ENCODE measurements at places on chromosomes 11 and 22.
A peak's percentile ranks its signal among the peaks of the same experiment; 100 is the strongest.

DNA sequence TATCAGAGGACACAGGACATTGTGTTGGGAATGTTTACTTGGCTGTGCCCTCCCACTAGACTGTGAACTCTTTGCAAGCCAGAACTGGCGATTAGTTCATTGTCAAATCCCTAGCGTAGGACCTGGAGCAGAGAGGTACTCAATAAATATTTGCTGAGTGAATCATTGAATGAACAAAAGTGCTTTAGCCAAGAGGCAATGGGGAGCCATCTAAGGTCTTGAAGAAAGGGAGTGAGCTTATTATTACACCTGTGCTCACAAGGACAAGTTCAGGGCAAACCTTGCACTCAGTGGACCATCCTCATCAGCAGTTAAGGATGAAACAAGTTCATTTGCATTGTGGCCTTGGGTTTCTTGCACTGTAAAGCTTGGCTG is 1.1 kb upstream of the RASSF10 start:
- DNase-seq, result no peak

- DNase-seq, result no peak
Observed at GRCh38 chr11:120883404-120884080, 140.4 kb upstream of the TBCEL start.

- no peak for DNase-seq
Observed at GRCh38 chr11:12746593-12747097, 72.4 kb downstream of the TEAD1 start.

- DNase-seq, result peak; percentile 44
Observed at GRCh38 chr11:120013325-120014250, 124.3 kb downstream of the TRIM29 start.

- DNase-seq, result no peak
Observed at GRCh38 chr11:62456630-62457029, 37.8 kb downstream of the SCGB1A1 start.

DNA sequence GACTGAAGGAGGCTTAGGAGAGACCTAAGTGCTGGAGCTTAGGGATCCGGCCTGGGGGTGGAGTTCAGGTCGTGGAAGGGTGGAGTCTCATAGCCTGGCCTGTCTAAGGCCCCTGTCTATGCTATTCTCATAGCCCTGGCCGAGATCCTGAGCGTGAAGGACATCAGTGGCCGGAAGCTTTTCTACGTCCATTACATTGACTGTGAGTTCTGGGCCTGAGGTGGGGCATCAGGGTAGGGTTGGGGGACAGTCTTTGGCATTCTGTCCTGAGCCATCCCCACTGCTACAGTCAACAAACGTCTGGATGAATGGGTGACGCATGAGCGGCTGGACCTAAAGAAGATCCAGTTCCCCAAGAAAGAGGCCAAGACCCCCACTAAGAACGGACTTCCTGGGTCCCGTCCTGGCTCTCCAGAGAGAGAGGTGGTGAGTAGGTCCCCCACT is 603 bp downstream of the KAT5 start:
- DNase-seq, result no peak

DNA sequence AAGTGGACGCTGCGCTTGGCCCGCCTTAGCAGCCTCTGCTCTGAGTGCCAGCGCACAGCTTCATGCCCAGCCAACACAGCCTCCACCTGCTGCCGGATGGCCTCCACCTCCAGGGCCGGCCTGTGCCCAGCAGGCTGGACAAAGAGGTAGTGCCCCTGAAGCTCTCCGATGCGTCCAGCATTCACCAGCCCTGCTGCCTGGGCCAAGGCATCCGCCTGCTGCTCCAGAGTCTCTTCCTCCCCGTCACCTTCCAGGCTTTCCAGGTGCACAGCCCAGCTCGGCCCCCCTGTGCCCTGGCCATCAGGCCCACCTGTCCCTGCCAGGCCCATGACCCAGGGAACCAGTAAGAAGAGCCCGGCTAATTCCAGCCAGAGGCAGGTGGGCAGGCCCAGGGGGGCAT is 2.5 kb downstream of the PCSK7 start:
- DNase-seq, result no peak

- DNase-seq, result peak; percentile 8
Observed at GRCh38 chr11:22670830-22671229, 4.4 kb downstream of the GAS2 start.

DNA sequence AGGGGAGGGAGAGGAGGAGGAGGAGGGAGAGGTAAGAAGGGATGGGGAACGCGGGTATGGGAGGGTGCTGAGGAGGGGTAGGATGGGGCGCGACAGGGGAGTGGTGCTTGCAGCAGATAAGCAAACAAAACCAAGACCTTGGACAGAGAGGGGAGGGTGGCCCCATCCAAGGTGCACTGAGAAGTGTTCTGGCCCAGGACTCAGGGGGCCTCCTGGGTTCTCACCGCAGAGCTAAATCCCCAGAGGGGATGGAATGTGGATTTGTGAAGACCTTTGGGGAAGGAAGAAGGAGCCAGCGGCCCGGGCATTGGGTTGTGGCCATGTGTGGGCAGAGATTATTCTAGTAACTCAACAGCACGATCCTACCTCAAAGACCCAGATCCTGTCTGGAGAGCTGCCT is 90.9 kb upstream of the LINC01488 start:
- no peak for DNase-seq

DNA sequence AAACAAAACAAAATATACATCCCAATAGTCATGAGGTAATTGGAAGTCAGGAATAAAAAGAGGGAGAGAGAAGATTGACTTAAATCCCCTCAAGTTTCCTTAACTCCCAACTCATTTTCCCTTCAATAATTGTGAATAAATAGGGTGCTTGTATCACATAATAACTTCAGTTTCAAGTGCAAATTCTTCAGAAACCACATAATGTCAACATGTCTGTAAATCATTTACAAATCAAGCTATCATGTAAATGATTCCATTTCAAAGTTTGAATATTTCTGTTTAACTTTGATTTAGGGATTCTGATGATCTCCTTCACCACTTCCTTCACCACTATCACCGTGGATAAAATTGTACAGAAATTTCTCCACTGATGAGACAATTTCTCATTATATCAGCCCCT is 23.2 kb downstream of the CASP5 start:
- no peak for DNase-seq

- no peak for DNase-seq
Observed at GRCh38 chr22:30004101-30004500, 76.2 kb upstream of the HORMAD2 start.

GRCh38 chr11:58616594-58616993 is 5.9 kb upstream of the CNTF start:
- DNase-seq, result peak; percentile 69

DNA sequence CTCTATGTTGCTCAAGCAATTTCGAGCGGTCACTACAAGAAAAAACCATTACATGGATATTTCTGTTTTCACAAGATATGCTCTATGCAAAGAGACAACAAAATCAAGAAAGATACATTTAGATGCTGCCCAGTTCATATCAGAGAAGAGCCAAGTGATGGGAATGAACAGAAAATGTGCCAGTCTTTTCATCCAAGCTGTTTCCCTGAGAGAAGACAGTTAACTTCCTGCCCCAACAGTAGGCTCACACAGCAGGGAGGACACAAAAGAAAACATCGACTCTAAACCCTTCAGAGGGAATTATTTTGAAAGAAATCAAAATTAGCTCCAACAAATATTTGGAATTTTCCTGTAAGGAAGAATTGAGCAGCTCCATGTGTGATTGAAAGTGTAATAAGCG is 11.6 kb downstream of the JAML start:
- DNase-seq, result no peak

DNA sequence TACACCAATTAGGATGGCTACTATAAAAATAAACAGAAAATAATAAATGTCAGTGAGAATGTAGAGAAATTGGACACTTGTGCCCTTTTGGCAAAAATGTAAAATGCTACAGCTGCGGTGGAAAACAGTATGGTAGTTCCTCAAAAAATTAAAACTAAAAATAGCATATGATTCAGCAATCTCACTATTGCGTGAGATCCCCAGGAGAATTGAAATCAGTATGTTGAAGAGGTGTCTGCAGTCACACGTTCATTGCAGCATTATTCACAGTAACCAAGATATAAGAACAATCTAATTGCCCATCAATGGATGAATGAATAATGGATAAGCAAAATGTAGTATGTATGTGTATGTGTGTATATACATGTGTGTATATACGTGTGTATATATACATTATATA is 6.8 kb downstream of the OR52N2 start:
- DNase-seq, result peak; percentile 31

DNA sequence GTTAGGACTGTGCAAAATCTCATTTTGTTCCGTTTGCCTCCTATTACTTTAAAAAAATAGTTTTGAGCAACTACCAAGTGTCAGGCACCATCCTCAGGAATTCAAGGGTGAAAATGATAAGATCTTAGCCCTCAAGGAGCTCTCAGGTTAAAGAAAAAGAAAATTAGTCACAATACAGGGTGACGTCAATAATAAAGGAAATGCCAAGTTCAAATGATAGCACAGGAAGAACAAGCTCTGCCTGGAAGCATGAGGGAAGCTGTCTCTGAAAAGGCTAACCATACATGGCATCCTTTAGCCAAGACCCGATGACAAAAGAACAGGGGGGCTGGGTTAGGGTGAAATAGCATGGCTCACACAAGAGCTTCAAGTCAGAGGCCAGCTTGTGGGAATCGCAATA is 11.1 kb upstream of the MPZL2 start:
- DNase-seq, result no peak

DNA sequence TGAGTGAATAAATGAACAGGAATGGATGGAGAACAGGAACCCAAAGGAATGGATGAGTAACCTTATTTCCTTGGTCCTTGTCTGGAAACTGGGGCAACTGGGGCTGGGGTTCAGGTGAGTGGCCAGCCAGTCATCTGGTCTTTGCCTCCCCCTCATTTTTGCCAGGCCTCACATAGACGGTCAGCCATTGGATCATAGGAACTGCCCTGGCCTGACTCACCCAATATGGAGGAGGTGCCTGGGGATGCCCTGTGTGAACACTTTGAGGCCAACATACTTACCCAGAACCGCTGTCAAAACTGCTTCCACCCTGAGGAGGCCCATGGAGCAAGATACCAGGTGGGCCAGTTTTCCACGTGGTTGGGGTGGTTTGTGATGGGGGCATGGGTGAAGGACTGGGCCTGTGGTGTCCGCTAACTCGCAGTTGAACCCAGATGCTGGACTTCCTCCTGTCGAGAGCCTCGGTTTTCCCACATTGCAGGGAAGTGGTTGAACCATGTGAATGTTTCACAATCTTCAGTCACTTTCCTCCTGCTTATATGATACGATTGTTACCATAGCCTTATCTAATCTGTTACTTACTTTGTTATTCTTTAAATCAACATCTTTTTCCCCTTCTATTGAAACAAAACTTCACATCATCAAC is 4.4 kb downstream of the TRIOBP start:
- DNase-seq, result peak; percentile 16

DNA sequence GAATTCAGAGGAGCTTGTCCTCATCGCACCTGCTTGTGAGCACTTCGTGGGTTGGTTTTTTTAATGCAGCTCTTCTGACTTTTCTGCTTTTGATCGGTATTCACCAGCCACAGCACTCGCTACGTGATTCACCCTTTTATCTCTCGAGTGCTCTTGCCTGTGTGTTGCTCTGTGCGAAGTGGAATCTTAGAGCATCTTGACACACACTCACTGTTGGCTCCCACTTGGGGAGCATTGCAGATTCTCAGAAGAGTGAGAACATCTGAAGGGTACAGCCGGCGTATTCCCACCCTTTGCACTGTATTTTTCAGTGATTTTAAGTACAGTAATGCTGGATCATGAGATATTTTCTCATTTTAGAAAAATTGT is 10.9 kb downstream of the TNNT3 start:
- DNase-seq, result peak; percentile 69

DNA sequence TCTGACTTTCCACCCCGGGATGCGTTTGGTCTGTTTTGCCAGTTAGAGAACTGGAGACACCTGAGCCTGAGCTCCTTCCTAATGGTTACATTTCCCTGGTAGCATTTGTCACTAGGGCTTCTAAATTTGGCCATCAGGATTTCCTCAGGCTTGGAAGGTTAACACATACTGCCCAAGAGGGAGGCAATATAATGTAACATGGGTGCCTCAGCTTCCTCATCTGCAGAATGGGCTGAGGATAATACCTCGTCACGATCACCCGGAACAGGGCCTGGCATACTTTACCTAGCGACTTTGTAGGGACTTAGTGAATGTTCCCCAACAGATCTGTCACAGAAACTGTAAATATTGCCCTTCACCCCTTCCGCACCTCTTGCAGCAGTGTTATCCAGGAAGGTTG is 11.3 kb downstream of the IL17RA start:
- no peak for DNase-seq
